ENCODE measurements at places on chromosomes 6 and 20.

- DNase-seq: no peak
Observed at GRCh38 chr20:55514531-55514930, 490.8 kb downstream of the CBLN4 start.

- peak; percentile 62 for DNase-seq
Observed at GRCh38 chr20:44704551-44704971, 10.6 kb upstream of the CCN5 start.

- no peak for DNase-seq
Observed at GRCh38 chr20:57397693-57398108, 6.5 kb downstream of the RBM38 start.

DNA sequence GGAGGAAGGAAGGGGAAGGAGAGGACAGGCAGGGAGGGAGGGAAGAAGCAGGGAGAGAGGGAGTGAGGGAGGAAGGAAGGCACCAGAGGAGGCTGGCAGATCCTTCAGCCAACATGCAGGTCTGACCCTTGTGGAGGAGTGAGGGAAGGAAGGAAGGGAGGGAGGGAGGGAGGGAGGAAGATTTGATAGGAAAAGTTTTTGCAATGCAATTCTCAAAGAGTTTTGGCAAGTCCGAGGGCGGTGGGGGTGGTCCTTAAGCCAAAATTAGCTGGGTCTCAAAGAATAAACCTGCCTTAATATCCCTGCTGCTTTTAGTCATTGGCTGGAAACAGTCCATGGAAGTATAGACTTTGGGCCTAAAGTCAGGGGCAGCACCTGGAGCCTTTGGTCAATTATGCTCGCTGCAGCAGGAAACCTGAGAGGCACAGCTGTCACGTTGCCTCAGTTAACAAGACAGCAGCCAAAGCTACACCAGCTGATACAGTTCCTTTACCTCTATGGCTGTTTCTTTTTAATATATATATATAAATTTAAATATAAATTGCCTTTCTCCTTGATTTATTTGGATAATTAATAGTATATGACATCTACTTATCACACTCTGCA, 115.7 kb upstream of the RALGAPA2 start:
- no peak for DNase-seq

GRCh38 chr6:109740787-109741186, 49.7 kb downstream of the FIG4 start:
- DNase-seq: no peak

DNA sequence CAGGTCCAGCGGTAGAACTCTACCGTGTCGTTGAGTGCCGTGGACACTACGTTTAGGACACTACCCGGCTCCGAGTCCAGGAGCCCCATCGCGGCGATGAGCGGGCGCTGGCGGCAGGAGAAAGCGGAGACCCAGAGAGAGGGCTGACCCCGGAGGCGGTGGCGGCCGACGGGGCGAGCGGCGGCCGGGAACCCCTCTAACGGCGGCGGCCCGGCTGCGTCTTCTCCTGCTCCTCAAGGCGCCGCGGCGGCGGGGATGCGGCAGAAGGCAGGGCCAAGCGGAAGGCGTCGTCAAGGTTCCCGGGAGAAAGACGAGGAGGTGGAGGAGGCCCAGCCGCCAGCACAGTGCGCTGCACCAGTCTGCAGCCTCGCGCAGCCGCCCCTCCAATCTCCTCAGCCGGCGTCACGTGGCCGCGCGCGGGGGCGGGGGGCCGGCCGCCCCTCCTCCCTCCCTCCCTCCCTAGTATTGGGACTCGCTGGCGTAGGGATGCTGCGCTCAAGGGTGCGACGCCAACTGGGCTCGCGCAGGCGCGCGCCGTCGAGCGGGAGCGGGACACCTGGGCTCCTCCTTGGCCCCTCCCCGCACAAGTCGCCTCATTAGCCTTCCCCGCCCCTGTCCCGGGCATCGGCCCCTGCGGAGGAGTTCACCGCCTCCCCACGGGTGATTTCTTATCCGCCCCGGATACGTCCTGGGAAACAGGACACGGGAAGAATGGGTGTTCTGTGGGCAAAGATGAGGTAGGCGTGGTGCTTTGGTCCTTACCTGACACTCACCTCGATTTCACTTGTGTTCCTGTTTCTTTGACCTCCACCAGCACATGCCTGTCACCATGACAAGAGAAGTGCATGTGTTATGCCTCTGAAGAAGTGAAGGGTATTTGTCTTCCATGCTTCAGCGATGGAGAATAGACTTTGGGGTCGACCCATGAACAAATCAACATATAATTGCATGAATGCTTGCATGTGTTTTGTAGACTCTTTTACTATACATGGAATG, at the start of gene ELOVL4:
Gene ELOVL4, minus strand, starts transcription at position 363 of the 996 bp plus-strand sequence. Its CDS starts 274 bp downstream, at position 89.
- DNase-seq: peak; percentile 92

DNA sequence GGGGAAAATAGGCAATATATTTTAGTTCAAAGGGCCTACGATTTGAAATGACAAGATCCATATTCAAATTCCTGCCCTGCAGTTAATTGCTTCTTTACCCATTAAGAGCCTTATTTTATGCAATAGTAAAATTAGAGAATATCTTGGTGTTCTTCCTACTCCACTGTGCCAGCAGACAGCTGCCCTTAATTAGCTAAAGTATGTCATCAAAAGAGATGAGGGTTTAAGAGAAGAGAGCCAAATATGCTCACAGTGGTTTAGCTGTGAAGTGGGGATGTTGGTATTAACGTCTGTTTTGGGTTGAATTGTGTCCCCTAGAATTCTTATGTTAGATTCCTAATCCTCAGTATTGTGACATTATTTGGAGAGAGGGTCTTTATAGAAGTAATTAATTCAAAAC, 148.1 kb downstream of the MOXD1 start:
- peak; percentile 47 for DNase-seq

DNA sequence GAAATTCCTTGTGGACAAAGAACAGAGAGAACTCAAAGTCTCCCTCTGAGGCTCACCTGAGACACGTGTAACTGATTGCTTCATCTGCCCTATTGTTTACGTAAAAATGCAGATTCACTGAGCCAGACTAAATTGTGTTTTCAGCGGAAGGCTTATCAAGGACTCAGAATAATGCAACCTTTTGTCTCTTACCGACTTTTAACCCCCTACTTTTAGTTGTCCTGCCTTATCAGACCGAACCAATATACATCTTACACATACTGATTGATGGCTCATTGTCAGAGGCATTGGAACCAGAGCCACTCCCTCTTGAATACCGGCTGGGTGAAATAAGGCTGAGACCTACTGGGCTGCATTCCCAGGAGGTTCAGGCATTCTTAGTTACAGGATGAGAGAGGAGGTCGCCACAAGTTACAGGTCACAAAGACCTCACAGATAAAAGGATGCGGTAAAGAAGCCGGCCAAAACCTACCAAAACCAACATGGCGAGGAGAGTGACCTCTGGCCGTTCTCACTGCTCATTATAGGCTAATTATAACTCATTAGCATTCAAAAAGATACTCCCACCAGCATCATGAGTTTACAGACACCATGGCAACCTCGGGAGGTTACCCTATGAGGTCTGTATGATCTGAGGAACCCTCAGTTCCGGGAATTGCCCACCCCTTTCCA, 95.5 kb upstream of the ZNF184 start:
- no peak for DNase-seq

DNA sequence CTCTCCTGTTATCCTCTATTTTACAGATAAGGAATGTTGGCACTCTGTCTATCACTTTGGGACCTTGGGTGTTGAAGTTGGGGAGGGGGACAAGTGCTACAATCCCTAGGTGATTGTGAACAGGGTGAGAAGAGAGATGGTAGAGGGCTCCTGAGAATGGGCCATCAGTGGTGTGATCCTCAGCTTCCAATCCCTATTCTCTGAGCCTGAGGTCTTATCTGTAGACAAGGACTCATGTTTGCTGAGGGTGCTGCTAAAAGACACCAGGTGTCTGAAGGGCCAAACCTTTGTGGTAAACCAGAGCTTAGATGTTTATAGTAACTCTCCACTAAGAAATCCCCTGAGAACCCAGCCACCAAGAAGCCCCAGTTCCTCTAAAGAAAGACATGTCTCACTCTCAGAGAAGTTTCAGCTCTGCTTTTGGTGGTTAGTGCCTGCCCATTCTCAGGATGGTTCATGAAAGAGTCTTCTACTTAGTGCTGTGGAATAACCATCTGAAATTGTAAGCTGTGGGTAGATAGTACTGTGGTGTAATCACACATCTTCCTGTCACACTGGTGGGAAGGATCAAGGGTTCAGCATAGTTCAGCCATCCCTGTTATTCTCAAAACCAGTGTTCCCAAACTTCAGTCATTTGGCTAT, 58.2 kb upstream of the IL20RA start:
- no peak for DNase-seq

GRCh38 chr6:45591890-45592289, 214.2 kb upstream of the SUPT3H start:
- no peak for DNase-seq

Data from AG20443 (cell line).